Hippocampal formation (tissue), 2 donors: ENCODE measurements at places on chromosomes 7 and 10.

GRCh38 chr10:121572859-121573537, 25.2 kb downstream of the FGFR2 start:
- no peak for DNase-seq

- DNase-seq, result no peak
These were observed 219.0 kb downstream of the DIP2C start for GRCh38 chr10:470339-471003.

- DNase-seq, result no peak
These were observed 115.4 kb downstream of the TMEM26 start for GRCh38 chr10:61337741-61338140.

DNA sequence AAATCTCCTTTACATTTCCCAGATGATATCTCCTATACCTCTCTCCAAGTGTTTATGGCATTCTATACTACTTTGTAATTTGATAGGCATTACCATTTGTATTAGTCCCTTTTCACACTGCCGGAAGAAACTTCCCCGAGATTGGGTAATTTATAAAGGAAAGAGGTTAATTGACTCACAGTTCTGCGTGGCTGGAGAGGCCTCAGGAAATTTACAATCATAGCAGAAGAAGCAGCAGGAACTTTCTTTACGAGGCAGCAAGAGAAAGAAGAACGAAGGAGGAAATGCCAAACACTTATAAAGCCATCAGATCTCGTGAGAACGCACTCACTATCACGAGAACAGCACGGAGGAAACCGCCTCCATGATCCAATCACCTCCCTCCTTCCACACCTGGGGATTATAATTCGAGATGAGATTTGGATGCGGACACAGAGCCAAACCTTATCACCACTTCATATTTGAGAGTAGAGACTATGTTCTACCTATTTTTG, 1194.6 kb downstream of the SORCS1 start:
- no peak for DNase-seq

GRCh38 chr10:70404787-70405036, 767 bp downstream of the EIF4EBP2 start:
- peak; percentile 9 for DNase-seq

DNA sequence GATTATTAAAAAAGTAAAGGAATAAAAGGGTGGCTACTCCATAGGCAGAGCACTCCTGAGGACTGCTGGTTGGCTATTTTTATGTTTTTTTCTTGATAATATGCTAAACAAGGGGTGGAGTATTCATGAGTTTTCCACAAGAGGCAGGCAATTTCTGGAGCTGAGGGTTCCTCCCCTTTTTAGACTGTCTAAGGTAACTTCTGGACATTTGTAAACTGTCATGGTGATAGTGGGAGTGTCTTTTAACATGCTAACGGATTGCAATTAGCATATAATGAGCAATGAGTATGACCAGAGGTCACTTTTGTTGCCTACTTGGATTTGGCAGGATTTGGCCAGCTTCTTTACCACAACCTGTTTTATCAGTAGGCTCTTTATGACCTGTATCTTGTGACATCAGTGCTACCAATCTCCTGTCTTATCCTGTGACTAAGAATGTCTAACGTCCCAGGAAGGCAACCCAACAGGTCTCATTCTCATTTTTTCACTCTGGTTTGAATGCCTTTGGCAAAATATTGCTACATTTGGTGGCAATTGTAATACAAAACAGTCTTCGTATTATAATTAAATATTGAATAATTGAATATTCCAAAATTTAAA, 587.8 kb upstream of the POM121L12 start:
- no peak for DNase-seq

DNA sequence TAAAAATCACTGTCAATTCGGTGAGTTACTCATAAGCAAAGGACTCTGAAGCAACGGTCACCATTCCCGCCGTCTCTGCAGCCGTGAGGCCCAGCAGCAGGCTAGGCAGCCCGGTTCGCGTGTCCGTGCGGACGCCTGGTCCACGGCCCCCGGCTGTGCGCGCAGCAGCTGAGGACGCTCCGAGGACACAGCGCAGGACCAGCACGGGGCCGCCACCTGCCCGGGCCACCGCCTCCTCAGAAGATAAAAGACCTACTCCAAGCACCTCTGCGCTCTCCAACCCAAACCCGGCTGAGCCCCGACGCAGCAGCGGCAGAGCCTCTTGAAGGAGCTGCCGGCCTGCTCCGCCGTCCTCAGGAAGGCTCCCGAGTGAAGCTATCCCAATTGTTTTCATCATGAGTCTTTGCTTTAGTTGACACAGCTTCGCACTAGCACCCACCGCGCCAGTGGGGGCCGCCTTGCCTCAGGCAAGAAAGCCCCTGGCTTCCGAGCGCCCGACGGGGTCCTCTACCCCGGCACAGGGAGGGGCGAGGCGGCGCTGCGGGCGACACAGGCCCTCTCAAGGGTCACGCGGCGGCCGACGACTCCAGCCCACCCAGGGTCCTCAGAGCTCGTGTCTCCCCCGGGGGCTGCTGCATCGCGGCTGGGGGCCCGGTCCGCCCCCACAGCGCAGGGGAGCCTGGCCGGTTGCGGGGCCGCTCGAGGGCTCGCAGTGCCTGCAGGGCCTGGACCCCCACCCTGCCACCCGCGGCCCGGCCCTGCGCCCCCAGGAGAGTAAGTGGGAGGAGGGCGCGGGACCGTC, 16.9 kb upstream of the GPR146 start:
- DNase-seq, result no peak

DNA sequence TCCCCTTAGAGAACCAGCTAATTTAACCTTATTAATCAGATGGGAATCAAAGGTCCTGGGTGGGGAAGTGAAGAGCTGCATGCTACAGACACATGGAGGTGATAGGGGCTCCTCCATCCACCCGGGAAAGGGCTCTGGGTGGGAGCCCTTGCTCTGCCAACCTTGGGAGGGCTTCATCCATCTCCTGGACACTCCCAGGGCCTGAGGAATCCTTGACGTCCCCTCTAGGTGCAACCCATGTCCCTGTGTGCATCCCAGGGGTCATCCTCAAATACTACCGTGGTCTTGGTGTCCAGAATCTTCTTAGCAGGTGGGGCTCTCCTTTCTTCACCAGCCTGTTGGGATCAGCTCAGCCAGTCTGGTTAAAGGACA, 55.4 kb upstream of the IGFBP3 start:
- no peak for DNase-seq

GRCh38 chr10:116059320-116059719, 213.7 kb downstream of the GFRA1 start:
- DNase-seq, result no peak

- DNase-seq, result no peak
These were observed 46.1 kb downstream of the MAGI2 start for GRCh38 chr7:79407351-79407750.

DNA sequence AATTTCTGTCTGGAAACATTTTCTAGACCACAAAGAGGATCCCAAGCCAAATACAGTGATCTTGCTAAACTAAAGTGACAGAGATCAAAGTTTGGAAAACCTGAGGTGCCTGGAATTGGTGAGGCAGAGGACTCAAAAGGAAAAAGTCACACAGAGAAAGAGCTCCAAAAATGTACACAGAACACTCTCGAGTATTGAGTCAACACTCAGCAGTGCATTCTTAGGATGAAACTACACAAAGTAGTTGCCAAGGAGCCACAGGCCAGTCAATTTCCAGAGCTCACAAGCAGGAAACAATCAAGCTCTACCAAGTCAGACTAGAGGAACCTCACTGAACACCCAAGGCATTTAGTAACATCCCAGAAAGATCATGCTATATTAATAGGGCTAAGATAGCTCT, 61.3 kb downstream of the MICU1 start:
- no peak for DNase-seq

DNA sequence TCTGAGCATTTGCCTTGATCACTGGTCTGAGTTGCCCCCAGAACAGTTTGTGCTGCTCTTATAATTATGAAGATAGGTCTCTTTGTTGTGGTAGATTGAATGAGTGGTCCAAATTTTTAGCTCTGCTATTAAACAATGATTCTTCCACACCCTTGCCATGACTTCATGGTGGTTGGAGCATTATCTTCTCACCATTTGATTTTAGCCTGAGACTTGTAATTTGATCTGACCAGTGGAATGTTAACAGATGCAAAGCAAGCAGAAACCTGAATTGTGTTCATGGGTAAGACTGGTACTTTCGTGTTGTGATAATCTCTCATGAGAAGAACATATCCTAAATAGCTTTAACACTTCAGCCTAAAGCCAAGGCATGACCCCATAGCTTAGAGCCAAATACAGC, 139.1 kb downstream of the TFPI2 start:
- DNase-seq, result no peak

DNA sequence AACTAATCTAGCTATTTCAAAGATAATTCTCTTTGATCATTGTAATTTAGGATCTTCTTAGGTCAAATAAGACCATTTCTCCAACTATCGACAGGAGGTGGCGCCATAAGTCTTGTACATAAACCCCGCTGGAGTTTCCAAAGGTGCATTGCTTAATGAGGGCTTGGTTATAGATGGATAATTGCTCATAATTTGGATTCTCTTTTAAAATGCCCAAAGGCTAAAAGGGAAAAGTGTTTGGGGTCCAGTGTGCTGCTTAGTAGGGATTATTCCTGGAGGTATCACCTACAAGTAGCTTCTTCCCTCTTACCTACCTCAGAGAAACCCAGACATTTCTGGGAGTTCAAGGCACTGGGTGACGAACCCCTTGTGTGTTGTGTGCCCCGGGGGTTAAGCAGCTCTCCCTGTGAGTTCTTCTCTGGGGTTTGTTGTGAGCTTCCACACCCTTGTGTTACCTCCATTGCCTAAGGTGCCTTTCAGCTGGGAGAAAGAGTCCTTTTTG, 75.2 kb downstream of the PAXIP1 start:
- DNase-seq, result peak; percentile 87

DNA sequence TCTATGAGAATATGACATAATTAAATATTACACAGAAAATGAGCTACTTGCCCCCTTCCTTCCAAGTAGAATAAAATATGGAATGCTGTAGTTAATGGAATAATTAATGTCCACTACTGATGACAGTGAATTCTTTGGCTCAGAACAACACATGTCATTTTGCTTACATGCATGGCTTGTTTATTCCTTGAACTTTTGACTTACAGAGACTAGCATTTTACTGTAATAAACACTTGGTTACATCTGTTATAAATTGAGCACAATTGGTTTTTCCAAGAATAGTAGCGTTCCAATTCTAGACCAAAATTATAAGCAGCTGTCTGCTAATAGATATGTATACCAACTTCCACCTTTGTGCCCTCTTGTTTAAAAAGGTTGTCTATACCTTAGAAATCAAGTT, 286.7 kb downstream of the OTUD1 start:
- no peak for DNase-seq

GRCh38 chr7:121940918-121941317, 68.0 kb downstream of the PTPRZ1 start:
- DNase-seq, result no peak

- DNase-seq, result no peak
These were observed 25.3 kb downstream of the VPS41 start for GRCh38 chr7:38883706-38884105.

- DNase-seq, result peak; percentile 63
These were observed 28.5 kb downstream of the NPS start for GRCh38 chr10:127577376-127578258.

GRCh38 chr7:37781156-37781555, 67.2 kb upstream of the NME8 start:
- DNase-seq, result no peak

DNA sequence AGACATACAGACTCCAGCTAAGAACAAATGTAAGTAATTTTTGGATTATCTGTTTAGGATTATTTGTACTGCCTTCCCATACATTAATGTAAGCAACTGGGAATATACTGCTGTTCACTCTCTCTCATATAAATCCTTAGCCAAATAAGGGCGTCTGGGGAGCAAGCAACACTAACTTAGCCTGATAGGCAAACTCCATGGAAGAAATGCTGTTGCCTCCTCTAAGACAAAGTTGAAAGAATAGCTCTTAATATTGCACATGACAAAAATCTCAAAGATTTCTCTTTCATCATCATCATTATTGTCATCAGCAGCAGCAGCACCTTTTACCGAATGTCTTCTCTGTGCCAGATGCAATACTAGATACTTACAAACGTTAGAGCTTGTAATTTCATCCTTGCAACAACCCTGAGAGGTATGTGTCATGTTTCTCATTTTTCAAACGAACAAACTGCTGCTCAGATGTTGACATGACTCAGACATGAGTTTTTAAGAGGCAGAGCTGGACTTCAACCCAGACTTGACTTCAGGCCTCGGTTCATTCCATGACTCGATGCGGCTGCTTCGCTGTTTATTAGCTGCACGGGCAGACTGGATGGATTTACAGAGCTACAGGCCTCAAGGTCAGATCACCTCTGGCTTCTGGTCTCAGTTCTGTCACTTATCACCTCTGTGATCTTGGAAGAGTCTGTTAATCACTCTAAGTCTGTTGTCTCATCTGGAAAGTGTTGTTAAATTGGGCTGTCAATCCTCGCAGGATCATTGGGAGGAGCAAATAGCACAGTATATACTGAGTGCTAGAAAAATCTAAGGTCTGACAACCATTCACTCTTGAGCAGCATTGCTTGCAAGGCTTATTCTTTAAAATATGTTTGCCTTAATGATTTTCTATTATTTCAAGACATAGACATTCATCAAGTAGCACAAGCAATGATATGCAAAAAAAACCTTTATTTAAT, 126.3 kb upstream of the CELF2 start:
- DNase-seq, result no peak
